Activated CD4-positive, alpha-beta memory T cell treated with anti-CD3 and anti-CD28 coated beads for 36 hours (primary cell): ENCODE measurements at places on chromosomes 4 and X.

DNA sequence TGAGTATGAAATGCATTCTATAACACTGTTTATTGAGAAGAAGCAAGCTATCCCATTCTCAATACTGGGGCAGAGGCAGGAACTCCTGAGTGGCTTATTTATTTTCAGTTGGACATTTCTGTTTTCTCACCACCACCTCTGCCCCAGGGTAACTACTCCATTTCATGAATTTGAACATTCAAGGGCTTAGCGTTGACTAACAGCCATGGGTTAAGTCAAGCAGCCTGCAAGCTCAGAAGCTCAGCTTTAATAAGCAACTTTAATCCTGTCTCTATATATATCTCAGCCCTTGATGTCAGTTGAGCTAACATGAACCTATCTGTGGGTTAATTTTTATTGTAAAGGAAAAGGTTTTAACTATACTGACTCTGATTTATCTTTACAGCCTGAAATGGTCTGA, 93.8 kb downstream of the MBNL3 start:
- H3K36me3 ChIP-seq = no peaks in the 10 kb centered on the region
- no peak for DNase-seq
- no peak overlapping the region for H3K27ac ChIP-seq
- H3K4me3 ChIP-seq = no peak overlapping the region
- no peaks in the 10 kb centered on the region for H3K27me3 ChIP-seq

DNA sequence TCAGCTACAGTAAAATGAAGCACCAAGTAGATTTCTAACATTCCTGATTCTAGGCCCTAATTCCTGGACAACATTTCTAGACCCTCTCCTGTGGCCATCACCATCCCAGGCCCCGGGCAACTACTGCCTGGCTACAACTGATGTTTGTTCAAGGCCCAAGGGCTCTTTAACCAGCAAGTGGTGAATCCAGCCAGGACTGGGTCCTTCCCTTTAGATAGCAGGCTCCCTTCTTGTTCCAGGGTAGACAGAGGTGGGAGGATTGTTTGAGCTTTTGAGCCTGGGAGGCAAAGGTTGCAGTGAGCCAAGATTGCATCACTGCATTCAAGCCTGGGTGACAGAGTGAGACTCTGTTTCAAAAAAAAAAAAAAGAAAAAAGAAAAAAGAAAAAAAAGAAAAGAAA, 12.7 kb upstream of the AADAT start:
- H3K36me3 ChIP-seq = no peaks in the 10 kb centered on the region
- H3K27me3 ChIP-seq = peaks cover 13% of the 10 kb centered on the region
- H3K4me1 ChIP-seq = no peaks in the 10 kb centered on the region
- H3K27ac ChIP-seq = no peak overlapping the region
- no peak overlapping the region for H3K4me3 ChIP-seq

GRCh38 chrX:70268034-70268433, at the start of gene ARR3:
TSS of gene ARR3 (plus strand) at chrX:70268334. CDS start at chrX:70269386, 1,052 bp downstream.
- no peak within 1 kb of the TSS for H3K27ac ChIP-seq
- H3K4me3 ChIP-seq = no peak within 1 kb of the TSS
- no peaks in the 10 kb centered on the region for H3K27me3 ChIP-seq
- no peaks in the 10 kb centered on the region for H3K4me1 ChIP-seq

GRCh38 chr4:37976991-37977470, 16.8 kb downstream of the PTTG2 start:
- H3K4me3 ChIP-seq = peak overlapping the region; percentile 56
- H3K36me3 ChIP-seq = no peaks in the 10 kb centered on the region
- H3K27ac ChIP-seq = peak overlapping the region; percentile 28
- DNase-seq = peak; percentile 81
- H3K27me3 ChIP-seq = no peaks in the 10 kb centered on the region
- peaks cover 35% of the 10 kb centered on the region for H3K4me1 ChIP-seq

GRCh38 chrX:13776387-13776786, 40.5 kb downstream of the GPM6B start:
- peaks cover 1% of the 10 kb centered on the region for H3K36me3 ChIP-seq
- no peak overlapping the region for H3K27ac ChIP-seq
- H3K4me1 ChIP-seq = peaks cover 6% of the 10 kb centered on the region
- no peaks in the 10 kb centered on the region for H3K27me3 ChIP-seq
